T-helper 9 cell (primary cell): ENCODE measurements at places on chromosomes 7 and 10.

GRCh38 chr7:341841-342638 lies 52.1 kb downstream of the FOXL3 start:
- DNase-seq = no peak

DNA sequence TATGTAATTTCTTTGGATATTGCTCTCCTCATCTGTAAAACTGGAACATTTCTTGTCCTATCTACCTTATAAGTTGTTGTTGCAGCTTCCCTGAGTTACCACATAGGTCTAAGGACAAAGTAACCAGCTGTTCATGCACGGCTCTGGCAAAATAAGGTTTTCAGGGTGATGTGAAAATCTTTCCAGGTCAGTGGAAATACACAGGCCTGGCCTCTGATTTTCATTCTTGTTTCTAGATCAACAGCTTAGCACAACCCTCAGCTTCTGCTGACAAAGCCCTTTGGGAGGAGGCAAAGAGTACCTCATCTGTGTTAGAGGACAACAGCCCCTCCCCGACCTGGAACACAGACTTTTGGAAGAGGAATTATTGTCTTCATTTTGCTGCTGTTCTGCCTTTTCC lies 117.5 kb upstream of the AGK start:
- DNase-seq = no peak

GRCh38 chr7:133167300-133167699 lies 85.4 kb upstream of the CHCHD3 start:
- DNase-seq = no peak

DNA sequence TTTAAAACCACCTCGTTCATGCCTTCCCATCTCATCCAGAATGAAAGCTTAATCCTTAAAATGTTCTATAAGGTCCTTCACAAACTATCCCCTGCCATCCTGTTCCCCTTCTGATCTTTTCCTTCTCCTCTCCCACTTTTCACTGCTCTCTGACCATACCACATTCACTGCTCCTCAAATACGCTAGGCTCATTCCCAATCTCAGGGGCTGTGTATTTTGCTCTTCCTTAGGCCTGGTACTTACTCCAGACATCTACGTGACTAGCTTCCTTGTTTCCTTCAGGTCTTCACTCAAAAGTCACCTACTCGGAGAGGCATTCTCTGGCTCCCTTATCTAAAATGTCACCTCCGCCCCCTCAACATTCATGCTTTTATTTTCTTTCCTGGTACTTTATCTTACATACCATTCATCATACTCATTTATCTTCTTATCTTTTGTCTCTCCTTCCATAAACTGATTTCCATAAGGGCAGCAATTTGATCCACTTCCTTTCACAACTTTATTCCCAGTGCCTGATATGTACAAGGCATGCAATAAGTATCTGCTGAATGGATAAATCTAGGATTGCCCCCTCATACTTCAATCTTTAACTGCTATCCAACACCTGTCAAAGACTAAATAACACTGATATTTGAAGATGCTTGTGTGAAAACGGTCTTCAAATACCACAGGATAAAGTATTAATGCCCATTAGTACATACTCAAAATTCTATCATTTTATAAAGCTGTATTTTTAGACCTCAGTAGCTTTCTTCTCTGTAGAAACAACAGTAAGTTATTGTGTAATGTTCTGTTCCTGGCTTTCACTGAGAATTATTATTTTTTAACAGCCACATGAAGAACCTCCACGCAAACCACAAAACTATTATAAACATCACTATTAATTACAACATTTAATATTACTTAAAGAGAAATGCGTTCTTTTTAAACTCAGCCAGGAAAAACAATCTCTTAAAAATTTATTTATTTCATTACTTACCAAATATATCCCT lies 27.0 kb downstream of the JMJD1C start:
- no peak for DNase-seq

DNA sequence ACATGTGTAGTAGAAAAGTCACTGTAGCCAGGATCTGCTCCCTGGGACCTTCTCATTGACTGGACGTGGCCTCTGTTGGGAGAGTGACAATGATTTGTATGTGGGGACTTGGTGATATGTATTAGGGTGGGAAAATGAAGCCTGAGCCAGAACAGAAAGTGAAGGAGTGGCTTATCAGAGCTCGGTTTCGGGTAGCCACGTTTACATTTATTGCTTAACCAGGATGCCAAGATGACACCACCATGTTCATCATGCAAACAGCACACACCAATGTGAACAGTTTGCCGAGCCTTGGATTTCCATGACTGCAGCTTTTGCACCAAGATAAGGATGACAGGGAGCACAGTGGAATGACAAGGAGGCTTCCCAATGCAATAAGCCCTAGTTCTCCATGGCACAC lies 112.8 kb upstream of the STK17A start:
- no peak for DNase-seq
